Activated naive CD8-positive, alpha-beta T cell treated with anti-CD3 and anti-CD28 coated beads, Interleukin-2, amount 50 U/mL, for 16 hours (primary cell): ENCODE measurements at places on chromosomes 13 and 19.

DNA sequence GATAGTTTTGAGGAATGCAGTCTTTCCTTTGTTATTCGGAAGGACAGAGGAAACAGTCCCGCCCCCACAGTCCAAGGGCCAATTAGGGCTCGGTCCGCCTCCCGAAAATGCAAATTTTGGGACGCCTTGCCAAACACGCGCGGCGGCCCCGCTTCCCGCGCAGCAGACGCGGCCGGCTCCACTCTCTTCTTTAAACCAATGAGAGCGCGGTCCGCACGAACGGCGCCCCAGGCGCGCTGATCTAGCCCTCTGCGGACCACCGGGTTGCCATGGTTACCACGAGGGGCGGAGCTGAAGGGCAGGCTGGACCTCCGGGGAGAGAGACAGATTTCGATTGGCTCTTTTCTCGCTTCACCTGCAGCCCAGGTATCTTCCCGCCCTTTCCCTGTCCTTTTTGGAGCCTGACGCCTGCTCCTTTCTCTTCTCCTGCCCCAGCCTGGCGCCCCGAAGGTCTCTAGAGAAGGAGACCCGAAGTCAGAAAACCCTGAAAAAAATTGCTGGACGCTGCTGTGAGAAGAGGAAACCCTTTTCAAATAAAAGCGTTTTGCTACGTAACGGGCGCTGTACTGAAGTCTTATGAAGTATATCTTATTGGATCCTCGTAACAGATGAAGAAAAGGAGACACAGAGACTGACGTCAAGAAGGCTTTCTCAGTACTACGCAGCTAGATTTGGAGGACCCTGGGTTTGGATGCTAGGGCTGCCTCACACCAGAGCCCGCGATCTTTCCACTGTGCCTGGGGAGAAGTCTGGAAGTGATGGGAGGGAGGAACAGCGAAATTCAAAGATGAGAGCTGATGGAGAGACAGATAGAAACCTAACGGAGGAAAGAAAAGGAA lies 2.0 kb downstream of the PTH2 start:
- no peak for DNase-seq

DNA sequence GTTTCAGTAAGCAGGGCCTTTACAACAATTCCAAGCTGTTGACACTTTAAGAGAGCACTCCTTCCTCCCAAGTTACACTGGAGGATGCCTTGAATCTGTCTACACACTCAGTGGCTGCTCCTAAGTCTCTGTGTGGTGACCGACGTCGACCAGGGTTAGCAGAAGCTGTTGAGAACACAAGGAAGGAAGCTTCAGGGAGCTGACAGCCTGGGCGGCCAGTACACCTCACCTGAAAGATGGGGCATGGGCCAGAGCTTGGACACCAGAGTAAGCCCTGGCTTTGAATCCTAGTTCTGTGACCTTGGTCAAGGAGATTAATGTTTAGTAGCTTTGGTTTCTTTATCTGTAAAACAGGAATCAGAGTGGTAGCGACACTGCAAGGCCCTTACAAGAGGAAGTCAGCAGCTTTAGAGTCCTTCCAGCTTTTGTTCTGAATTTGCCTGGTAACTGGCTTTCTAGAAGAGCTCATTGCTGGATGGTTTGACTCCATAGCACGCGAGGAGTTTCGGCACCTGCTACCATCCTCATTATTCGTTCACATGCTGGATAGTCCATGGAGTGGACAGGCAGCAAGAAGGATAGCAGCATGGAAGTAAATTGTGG lies 214.2 kb downstream of the FGF9 start:
- no peak for DNase-seq

GRCh38 chr19:7833225-7834099 lies 3.4 kb downstream of the EVI5L start:
- DNase-seq: no peak

GRCh38 chr19:12034198-12034597 lies 1.3 kb downstream of the ZNF433 start:
- DNase-seq: no peak

DNA sequence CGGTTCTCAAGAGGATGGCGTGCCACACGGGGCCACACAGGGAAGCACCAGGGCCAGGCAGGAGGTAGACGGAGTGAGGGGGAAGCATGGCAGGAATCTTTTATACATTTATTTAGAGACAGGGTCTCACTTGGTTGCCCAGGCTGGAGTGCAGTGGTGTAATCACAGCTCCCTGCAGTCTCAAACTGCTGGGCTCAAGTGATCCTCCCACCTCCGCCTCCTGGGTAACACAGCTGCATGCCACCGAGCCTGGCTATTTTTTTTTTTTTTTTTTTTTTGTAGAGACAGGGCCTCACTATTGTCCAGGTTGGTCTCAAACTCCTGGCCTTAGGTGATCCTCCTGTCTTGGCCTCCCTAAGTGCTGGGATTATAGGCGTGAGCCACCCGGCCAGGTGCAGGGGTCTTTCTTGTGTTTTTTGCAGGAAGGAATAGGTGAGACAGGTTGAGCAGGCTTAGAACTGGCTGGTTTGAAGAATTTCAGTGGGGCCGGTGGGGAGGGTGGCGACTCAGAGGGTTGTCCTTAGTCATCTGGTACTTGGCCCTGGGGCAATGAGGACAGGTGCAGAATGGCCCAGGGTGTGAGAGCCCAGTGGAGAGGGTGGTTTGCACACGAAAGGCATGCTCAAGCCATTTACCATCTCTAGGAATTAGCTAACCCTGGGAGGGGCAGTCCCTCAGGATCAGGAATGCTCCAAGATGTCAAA lies 7.6 kb downstream of the SSC5D start:
- DNase-seq: no peak

DNA sequence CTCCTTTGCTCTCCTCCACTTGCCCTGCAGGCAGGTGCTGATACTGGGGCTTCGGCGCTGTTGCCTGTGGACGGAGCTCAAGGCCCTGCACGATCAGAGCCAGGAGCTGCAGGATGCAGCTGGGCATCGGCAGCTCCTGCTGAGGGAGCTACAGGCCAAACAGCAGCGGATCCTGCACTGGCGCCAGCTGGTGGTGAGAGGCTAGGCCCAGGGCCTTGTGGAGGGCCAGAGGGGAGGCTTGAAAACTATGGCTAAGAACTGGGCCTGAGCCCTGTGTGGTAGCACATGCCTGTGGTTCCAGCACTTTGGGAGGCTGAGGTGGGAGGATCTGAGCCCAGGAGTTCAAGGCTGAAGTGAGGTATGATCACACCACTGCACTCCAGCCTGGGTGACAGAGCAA lies 6.3 kb downstream of the HAUS5 start:
- no peak for DNase-seq

- DNase-seq: no peak
Measured at GRCh38 chr19:10518444-10519361, 1.5 kb upstream of the S1PR5 start.

DNA sequence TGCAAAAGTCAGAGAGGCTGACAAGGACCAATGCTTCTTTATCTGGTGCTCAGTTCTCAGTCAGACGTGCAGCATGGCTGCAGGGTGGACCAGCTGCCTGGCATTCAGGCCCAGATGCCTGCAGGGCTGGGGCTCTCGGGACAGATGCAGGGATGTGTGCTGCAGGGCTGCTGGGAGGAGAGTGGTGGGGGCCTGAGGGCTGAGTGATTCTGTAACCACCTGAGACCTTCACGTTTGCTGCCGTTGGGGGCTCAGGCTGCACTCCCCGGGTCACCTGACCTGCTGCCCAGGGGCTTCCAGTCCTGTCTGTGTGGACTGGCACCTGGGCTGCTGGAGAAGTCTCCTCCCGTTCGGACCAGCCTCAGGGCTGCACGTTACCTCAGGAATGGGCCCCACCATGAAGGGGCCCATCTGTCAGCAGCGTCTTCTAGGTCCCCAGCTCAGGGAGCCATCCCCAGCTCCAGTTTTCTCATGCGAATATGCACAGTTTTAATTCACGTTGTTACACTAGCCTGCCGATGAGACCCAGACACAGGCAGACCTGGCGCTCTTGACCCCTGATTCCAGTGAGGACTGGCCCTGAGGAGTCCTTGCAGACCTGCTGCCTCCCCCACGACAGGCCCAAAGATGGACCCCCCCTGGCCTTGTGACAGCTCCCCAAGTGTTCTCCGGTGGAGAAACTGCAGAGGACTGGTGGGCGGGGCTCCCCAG lies 16.9 kb downstream of the KCTD15 start:
- DNase-seq: no peak

DNA sequence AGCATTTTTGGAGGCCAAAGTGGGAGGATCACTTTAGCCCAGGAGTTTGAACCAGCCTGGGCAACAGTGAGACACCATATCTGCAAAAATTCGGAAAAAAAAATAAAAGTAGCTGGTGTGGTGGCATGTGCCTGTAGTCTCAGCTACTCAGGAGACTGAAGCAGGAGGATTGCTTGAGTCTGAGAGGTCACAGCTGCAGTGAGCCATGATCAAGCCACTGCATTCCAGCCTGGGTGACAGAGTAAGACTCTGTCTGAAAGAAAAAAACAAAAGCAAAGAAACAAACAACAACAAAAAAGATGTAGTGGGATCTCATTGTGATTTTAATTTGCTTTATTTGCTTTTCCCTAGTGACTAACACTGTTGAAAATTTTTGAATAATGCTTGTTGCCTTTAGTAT lies 394.7 kb upstream of the KLHL1 start:
- DNase-seq: no peak

DNA sequence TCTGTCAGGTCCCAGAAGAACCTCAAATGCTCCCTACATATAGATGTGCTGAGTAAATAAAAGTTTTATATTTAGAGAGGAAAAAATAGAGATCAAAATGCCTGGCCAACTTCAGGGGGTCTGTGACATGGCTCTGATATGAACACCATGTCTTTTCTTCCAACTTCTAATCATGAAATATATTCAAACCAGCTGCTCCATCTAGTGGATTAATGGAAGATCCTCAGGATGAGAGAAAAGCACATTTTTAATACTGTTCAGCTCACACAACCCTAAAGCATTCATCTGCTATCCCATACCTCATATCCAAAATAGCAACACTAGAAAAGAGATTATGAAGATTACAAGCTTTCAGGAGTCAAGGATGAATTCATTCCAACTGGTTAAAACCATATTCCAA lies 56.0 kb upstream of the DOCK9 start:
- DNase-seq: no peak

DNA sequence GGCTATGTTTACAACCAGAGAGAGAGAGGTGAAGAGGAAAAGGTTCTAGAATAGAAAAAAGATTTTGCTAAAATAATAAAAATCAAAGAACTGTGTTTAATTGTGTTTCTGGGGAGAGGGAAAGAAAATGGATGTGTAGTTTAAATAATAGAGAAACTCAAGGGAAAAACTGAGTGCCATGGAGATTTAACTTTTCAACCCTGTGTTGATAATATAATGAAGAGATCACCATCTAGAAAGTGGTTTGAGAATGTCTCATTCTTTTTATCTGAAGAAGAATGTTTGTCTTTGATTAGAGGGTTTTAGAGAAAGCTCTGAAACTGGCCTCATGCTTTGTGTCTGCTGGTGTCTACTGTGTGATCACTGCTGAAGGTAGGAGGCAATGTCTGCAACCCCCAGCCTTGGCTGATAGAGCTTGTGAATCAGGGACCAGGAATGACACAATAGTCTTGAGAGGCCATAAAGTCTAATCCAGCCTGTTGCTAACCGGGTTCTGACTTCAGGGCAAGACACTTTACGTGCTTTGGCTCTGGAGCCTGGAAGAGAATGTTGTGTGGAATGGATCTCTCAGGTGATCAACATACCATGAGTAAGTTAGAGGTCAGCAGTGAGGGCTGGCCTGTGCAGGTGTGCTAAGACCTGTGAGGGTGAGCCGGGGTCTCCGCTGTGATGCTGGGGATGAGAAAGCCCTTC lies 5.4 kb downstream of the COL4A2 start:
- DNase-seq: no peak

GRCh38 chr13:105139380-105140285 lies 1395.8 kb downstream of the EFNB2 start:
- DNase-seq: peak; percentile 26

DNA sequence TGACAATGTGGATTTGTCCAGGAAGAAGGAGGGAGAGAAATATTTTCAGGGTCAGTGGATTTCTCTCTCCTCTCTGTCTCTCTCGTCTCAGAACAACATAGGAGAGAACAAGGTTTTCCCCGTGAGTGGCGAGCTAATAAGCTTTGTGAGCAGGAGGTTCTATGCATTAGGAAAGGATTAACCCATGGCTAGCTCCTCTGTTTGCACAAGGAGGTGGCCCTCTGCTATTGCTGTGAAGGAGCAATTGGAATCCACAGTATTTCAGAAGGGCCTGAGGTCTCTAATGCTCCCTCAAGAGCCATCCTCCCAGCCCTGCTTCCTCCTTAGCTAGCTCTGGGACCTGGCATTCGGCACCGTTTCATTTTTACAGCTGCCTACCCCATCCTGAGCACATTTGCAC lies 288.9 kb upstream of the MAB21L1 start:
- no peak for DNase-seq

- no peak for DNase-seq
Measured at GRCh38 chr13:23518231-23518630, 52.0 kb upstream of the TNFRSF19 start.

- no peak for DNase-seq
Measured at GRCh38 chr19:11856596-11857250, 8.2 kb downstream of the ZNF439 start.

- no peak for DNase-seq
Measured at GRCh38 chr13:95217920-95218830, 83.1 kb downstream of the ABCC4 start.

DNA sequence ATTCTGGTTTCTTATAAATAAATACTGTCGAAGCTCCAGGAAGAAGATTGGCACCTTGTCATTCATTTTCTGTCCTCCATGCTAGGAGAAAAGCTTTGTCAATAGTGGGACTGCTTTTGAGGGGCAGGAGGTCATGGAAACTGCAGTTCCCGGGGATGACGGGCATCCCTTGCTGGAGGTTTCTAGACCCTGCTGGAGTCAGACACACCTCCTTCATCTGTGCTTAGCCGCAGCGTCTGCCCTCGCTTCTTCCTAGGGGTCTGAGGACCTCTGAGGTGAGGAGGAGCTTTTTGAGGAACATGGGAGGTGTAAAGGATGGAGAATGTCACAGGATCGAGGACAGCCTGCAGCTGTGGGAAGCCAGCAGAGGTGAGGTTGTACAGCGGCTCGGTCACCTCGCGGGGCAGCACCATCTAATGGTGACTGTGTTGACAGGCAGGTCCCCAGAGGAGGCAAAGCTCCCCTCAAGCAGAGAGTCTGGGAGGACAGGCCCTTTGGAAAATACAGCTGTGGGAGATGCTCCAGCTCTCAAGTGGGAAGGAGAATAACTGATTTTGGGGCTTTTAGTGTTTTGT lies 172.7 kb upstream of the RNF113B start:
- no peak for DNase-seq

- no peak for DNase-seq
Measured at GRCh38 chr19:13848340-13848677, 28.6 kb upstream of the NANOS3 start.

DNA sequence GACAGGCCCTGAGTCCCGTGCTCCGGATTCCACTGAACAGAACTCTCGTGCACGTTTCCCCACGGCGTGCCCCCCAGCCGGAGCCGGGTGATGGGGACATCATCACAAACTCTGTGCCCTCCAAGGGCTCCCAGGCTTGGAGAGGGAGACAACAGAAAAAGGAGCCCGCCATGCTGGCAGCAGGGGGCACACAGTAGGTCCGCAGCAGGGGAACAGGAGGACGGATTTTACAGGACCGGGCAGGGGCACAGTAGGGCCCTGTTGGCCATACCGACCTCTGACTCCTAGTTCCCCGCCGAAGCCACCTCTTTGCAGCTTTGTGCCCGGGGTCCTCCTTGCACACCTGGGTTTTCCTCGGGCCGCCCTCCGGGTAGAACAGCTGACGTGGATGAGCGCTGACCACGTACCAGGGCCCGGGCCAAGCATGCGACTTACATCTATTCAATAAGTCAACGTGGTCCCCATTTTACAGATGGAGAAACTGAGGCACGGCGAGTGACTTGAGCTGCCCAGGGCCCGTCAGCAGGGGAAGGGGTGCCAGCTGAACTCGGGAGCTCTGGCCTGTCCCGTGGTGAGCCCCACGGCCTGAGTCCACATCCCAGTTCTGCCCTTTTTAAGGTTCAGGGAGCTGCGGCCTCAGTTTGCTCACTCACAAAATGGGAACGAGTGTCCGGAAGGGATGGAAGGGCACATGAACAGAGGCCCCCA lies 10.2 kb upstream of the ONECUT3 start:
- no peak for DNase-seq
